ENCODE measurements at places on chromosomes 4 and X.

DNA sequence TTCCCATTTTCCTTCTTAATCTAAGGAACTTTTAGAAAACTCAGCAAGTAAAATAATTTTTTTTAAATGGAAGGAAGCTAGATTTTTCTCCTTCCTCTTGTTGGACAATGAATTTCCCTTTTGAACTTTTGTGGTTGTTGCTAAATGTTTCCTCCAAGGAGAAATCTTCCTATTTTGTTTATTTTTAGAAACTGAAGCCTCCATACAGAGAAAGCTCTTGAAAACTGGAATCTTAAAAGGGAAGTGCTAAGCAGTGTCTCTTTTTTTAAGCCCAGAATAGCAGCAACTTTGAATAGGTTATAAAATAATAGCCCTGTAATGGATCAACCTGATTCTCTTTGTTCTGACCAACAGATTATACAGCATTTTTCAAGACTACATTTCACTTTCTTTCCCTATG lies 15.1 kb upstream of the DCLK2 start:
- no peak for DNase-seq

DNA sequence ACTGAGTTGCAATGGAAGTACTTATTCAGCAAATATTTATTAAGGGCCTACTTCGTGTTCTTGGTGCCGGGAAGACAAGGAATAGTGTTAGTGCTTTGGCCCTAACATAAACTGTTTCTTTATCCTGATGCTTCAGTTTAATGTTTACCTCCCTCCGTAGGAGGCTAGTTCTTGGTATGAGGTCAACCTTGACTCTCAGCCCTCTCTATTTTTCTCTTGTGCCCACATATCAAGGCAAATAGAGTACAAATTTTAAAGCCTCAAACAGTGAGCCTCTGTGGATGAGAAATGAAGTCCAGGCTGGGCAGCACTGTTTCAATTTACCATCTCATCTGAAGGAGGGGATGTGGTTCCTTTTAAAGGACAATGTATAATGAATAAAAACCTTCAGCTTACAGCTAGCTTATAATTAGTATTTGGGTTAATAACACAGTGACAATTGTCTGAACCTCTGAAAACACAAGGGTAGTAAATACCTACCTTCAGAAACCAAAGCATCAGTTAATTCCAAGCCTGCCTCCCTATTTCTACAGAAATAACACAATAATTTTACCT lies 68.5 kb downstream of the SH3RF1 start:
- no peak for DNase-seq

DNA sequence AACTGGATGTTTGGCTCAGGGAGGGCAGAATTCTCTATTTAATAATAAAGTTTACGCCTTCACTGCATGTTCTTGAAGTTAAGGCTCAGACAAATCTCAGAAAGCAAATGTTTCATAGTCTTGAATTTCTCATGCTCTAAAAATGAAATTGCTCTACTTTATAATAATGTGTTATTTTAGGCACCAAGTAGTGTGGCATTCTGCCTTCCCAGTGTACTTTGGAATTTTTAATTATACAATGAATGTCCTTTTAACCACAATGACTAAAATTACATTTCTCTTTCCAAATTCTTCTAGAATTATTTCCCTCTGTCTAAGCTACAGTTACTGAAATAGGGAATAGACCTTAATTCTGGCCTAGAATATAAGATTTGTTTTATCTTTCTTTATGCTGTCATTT lies 97.9 kb upstream of the PDE5A start:
- DNase-seq: no peak

DNA sequence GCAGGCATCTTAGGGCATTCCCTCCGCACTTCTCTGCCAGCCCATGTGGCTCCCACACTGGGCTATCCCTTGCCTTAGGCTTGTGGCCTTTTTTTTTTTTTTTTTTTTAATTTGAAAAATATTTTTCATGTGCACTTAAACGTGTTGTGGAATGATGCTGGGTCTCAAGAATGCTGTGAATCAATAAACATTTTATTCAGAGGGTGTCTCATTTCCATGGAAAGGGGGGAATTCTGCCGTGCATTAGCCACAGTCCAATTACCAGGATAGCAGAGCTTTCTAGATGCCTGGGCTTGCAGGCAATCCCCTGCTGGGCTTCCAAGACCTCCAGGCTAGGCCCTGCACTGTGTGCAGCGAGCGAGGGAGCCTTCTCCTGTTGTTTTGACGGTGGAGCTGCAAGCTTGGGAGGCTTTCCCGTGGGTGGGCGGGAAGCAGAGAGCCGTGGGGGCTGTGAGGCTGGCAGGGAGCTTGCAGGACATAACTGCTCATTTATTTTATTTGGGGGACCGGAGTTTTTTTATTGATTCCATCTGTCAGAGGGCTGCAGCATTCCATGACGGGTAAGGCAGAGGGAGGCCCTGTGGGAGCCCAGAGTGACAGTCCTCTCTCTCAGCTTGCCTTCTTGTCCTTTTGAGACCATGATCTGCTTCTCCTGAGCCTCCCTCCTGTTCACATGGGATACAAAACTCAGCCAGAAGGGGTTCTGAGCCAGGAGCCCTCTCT lies 2.6 kb upstream of the CPZ start:
- no peak for DNase-seq

- DNase-seq: peak; percentile 14
Measured at GRCh38 chr4:121642876-121643585, 53.7 kb downstream of the ANXA5 start.

GRCh38 chr4:15376594-15376993 lies 51.2 kb upstream of the C1QTNF7 start:
- DNase-seq: no peak

GRCh38 chr4:23058165-23058776 lies 365.5 kb downstream of the GBA3 start:
- no peak for DNase-seq

GRCh38 chrX:66046612-66047235 lies 6.8 kb upstream of the VSIG4 start:
- no peak for DNase-seq

- DNase-seq: peak; percentile 36
Measured at GRCh38 chrX:70479922-70480659, 35.5 kb downstream of the DLG3 start.

DNA sequence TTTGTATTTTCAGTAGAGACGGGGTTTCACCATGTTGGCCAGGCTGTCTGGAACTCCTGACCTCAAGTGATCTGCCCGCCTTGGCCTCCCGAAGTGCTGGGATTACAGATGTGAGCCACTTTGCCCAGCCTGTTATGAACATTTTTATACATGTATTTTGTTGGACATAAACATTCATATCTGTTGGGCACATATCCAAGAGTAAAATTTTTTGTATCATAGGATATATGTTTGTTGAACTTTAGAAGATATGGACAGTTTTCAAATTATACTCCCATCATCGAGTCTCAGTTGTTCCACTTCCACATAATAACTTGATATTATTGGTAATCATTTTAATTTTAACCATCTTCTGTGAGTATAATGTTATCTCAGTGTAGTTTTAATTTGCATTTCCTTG lies 23.6 kb downstream of the GLRB start:
- no peak for DNase-seq

- DNase-seq: no peak
Measured at GRCh38 chr4:185305979-185306442, 89.7 kb downstream of the LRP2BP start.

DNA sequence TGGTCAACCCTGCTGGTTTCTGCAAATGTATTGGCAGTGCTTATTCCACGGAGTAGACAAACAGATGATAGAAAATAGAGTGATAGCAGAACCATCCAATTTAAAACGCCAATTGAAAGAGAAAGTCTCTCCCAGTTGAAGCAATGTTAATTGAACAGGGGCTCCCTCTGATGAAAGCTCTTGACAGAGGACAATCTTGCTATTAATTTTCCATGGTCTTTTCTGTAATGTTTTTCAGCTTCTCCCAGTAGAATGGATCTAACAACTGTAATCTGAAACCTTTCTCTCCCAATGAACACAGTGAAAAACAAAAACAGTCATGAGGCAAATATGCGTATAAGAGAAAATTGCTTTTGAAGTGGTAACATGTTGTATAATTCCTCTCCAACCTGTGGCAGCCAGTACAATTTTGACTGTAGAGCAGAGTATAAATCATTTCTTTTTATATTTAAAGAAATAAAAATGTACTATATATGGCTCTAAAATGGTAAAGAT lies 225.1 kb upstream of the GALNTL6 start:
- DNase-seq: no peak

DNA sequence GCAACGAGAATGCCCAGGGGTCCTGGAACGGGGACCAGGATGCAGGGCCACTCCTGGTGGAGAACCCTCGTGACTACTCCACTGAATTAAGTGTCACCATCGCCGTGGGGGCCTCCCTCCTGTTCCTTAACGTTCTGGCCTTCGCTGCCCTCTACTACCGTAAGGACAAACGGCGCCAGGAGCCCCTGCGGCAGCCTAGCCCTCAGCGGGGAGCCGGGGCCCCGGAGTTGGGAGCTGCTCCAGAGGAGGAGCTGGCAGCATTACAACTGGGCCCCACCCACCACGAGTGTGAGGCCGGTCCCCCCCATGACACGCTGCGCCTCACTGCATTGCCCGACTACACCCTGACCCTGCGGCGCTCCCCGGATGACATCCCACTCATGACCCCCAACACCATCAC lies 24.9 kb downstream of the NLGN3 start:
- DNase-seq: no peak

GRCh38 chrX:136268051-136269048 lies 17.1 kb upstream of the MAP7D3 start:
- DNase-seq: peak; percentile 44

DNA sequence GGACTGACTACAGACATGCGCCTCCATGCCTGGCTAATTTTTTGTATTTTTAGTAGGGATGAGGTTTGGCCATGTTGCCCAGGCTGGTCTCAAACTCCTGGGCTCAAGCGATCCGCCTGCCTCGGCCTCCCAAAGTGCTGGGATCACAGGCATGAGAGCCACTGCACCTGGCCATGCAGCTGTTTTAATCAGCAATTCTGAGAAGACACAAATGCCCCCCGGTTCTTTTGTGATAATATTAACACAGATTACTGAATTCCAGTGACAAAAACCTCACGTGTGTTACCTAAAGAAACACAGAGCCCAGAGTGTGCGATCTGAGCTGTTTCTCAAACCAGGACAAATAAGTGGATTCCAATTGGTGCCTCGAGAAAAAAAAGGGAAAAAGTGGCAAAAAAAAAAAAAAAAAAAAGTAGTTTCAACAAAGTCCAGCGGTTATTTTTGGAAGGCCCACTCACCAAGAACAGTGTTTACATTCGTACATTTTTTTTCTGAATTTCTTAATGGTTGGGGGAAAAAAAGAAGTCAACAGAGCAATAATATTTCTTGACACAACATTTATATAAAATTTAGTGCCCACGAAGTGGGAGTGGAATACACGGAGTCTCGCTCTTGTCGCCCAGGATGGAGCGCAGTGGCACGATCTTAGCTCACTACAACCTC lies 17.2 kb downstream of the DHRSX start:
- DNase-seq: no peak

DNA sequence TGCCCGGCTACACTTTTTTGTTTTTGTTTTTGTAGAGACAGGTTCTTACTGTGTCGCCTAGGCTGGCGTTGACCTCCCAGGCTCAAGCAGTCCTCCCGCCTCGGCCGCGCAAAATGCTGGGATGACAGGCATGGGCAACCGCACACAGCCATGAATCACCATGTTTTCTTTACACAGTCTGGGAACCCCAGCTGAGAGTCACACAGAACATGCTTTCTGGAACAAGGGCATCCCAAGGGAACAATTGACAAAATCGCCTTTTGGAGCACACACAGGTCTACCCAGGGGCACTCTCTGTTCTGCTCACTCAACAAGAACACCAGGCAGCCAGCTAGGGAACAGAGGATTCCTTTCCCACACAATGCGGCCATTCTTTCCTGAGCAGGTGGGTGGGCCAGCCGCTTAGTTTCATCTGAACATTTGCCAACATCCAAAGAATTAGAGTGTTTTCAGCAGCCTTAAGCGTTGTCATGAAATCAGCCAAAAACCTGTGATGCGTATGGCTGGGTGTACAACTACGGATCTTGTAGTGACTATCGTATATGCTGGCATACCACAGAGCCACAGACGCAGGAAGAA lies 15.7 kb downstream of the PRKX start:
- peak; percentile 18 for DNase-seq

DNA sequence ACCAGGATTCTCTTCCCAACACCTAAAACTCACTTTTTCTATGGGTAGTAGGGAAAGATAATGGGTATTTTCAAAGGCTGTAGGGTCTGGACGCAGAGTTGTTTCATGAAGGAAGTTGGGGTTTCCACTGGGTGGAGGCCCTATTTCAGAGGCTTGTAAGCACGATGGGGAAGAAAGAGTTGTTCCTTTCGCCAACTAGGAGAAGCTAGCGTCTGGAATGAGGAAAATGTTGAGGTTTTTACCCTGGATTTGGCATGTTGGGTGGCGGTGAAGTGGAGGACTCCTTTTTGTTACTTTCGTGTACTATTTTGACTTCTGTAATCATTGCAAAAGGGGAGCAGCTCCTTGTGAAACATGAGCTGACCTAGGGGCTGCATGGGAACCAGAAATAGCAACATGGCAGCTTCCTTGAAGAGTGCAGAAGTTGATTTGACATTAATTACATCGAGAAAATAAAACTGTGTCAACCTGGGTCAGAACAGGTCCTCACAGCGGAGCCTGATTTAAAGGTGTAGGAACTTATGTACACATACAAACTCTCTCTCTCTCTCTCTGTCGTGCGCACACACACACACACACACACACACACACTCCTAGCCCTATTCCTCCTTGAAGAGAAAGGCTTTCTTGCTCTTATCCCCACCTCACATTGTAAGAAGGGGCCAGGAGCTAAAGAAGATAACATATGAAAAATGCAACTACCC lies 19.1 kb downstream of the VSIG4 start:
- DNase-seq: no peak

- no peak for DNase-seq
Measured at GRCh38 chrX:29842552-29842951, 372.8 kb upstream of the MAGEB2 start.

- peak; percentile 40 for DNase-seq
Measured at GRCh38 chr4:173014113-173014558, 154.5 kb upstream of the GALNT7 start.

All from hepatocyte (in vitro differentiated cells).